A549 treated with DMSO at 1 μM for 4 hours (cell line): ENCODE measurements at places on chromosomes 4 and X. TPM values are rescaled to one million over a fixed set of nuclear protein-coding genes. Genes with fewer than 3 reads are reported as not detected.

TRIM61 gene
- not detected in 5 replicates for total RNA-seq

BMX gene
- not detected in 5 replicates for total RNA-seq

MAGEE1 gene
- total RNA-seq, result 3.7 to 5.4 TPM (median 5.3 TPM) in 5 replicates

PSAPL1 gene
- total RNA-seq, result 0.07 to 0.17 TPM (median 0.09 TPM) in 5 replicates

CCDC120 gene
- total RNA-seq, result 2.7 to 4.6 TPM (median 3.9 TPM) in 5 replicates

F8 gene
- 3.8 to 5.5 TPM (median 4.3 TPM) in 5 replicates for total RNA-seq

AWAT2 gene
- not detected in 5 replicates for total RNA-seq

PLS3 gene
- 191 to 237 TPM (median 227 TPM) in 5 replicates for total RNA-seq

SPANXD gene
- 0.17 TPM in 1 of 5 replicates, not detected in the others for total RNA-seq
